ENCODE measurements at places on chromosomes 5 and 9.

GRCh38 chr9:133210202-133210532, 1.1 kb upstream of the OBP2B start:
- no peak for DNase-seq

DNA sequence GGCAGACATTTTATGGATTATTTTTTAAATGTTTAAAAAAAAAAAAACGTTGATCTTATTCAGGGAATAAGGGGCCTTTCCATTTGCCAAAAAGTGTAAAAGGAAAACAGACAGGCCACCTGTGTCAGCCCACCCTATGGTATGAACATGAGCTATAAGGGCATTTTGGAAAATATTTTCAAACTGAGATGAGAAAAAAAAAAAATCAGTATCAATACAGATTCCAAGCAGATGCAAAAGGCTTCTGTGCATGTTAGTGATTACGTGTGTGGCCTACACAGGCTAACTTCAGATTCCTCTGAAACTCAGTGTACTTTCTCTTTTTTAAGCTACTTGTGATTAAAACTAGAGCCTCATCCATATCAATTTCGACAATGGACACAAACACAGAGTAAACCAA, 189.9 kb downstream of the BNC2 start:
- DNase-seq: no peak

DNA sequence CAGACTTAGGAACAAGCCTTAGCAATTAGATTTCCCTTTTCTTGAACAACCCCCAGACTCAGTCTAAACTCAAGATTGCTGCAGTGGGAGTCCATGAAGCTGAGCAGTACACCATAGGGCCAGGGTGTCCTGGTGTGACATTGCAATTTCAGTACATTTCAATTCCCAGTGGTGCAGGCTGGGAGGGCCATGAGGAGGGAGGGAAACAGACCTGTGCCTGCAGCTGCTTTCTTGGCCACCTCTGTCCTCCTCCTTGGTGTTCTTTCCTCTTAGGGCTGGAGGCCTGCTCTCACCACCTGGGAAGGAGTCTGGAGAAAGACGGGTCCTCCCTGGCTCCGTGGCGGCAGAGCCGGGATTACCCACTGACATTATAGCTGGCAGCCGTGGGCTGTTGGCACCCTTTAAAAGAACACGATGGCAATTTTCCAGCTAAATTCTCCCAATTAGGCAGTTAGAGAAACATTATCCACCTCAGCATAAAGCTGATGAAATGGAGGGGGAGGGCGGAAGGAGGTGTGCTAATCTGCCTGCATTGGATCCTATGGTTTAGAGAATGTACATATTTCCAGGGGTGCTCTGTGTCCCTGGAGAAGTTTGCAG, 186.4 kb downstream of the SLIT3 start:
- DNase-seq: no peak

DNA sequence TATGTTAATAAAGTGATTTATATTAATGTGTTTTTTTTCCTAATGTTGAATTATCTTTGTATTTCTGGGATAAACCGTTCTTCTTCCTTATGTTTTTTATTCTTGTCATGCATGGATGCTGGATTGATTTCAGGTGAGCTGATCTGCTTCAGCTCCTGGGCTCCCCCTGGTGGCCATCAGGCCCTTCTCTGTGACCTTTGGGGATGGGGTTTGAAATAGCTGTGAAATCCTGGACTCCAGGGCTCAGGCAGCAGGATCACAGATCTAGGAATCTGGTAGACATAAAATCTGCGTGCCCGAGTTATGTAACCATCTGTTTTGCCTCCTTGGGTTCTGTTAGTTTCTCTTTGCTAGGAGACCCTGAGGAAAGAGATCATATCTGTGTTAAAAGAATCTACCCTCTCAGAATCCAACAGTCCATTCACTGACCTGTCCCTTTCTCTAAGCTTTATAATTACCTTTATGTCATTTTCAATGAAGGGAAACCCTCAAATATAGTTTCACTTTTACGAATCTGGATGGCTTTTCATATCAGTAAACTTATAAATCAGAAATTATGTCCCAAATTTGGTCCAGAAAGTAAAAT, 12.2 kb upstream of the OR13J1 start:
- peak; percentile 76 for DNase-seq

DNA sequence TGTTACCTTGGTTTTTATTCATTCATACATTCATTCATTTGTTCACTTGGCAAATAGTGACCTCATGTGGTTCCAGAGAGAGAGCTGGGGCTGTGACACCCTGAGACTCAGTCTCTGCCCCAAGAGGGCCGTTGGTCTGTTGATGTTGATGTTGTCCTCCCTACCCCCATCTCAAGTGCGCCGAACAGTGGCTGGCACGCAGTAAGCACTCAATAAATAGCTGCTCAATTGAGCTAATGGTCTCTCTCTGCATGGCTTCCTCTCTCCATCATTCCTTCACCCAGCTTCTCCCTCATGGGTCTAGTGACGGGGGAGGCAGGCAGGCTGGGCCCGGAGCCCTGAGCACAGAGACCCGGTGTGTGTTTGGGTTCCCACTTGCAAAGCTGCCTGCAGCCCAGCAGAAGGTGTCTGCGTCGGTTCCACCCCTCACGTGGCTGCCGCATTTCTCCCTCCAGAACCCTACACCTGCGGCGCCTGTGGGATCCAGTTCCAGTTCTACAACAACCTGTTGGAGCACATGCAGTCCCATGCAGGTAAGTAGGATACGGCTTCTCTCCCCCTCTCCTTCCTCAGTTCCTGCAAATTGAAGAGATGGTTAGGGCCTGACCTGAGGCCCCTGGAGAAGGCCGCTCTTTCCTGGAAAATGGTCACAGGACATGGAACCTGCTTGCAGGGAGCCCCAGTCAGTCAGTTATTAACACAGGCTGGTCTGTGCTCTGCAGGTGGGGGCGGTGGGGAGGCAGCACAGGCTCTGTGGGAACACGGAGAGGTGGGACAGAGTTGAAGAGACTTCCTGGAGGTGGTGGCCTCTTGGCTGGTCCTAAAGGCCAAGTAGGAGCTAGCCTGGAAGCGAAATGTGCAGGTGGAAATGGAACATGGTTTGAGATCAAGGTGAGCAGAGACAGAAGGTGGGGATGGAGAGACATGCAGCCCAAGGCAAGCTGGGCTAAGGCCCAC, 42.0 kb downstream of the AMBP start:
- DNase-seq: no peak

GRCh38 chr9:116027951-116028350, 125.6 kb upstream of the PAPPA start:
- DNase-seq: no peak

- DNase-seq: no peak
Observed at GRCh38 chr5:116773926-116774325, 199.3 kb upstream of the SEMA6A start.

DNA sequence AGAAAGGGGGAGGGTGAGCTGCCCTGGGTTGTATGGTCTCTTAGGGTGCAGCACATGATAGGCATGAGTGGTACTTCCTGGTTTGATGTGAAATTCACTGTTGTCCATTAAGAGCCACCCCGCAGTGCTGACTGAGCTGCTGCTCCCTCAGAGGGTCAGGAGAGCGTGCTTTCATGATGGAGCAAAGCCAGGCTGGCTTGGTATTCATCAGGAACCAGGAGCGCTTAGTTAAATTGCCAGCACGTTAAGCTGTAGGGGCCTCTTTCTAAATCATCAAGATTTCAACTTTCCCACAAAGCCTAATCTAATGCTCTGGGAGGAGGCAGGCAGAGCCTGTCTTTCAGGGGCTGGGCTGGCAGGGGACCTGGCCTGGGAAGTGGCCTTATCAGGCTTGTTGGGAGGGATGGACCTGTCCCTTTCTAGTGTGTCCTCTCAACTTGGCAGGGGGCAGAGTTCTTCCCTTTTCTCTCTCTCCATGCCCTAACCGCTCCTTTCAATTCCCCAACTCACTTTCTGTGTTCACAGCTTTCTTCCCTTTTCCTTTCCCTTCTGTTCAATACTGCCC, 7.9 kb downstream of the CYSTM1 start:
- DNase-seq: peak; percentile 76

DNA sequence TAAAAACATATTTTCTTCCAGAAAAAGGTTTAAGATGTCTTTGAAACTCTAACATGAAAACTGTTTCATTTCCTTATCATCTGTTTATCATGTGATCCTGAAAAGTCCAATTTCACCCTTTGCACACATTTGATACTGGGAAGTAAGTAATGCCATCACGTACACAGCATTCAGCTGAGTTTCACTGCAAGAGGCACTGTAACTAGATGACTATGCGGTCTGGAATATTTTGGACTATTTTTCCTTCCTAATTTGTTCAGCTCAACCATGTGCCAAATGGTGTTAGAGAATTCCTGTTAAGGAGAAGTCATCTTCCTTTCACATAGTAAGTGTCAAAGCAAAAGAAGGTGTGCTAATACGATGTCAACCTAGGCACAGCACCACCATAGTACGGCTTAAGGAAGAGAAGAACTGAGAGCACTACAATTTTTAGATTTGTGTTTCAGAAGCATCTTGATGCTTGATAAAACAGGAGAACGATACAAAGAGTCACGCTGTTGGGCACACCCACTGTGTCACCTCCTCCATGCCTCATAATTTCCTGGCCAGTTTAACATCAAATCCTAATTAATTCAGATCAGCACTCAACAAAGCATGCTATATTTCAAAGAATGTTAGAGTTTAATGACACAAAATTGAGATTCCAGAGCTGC, 77.5 kb downstream of the GNAQ start:
- DNase-seq: no peak

- DNase-seq: no peak
Observed at GRCh38 chr5:51225789-51226742, 157.2 kb upstream of the ISL1 start.

DNA sequence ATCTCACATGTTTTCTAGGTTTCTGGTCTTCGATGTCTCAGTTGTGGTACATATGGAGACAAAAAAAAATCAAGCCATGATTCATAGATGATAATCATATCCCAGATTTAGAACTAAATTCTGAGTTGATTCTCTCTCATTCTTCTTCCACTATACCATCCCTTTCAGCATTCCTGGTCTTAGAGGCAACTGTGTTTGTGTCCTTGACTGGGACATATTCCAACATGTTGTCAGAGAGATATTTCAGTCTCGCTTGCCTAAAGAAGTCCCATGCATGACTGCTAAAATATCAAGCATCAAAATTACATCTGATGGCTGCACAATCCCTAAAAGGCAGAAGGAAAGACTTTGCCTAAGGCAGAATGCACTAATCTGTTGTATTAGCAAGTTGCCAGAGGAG, 236.6 kb downstream of the PSAT1 start:
- no peak for DNase-seq

DNA sequence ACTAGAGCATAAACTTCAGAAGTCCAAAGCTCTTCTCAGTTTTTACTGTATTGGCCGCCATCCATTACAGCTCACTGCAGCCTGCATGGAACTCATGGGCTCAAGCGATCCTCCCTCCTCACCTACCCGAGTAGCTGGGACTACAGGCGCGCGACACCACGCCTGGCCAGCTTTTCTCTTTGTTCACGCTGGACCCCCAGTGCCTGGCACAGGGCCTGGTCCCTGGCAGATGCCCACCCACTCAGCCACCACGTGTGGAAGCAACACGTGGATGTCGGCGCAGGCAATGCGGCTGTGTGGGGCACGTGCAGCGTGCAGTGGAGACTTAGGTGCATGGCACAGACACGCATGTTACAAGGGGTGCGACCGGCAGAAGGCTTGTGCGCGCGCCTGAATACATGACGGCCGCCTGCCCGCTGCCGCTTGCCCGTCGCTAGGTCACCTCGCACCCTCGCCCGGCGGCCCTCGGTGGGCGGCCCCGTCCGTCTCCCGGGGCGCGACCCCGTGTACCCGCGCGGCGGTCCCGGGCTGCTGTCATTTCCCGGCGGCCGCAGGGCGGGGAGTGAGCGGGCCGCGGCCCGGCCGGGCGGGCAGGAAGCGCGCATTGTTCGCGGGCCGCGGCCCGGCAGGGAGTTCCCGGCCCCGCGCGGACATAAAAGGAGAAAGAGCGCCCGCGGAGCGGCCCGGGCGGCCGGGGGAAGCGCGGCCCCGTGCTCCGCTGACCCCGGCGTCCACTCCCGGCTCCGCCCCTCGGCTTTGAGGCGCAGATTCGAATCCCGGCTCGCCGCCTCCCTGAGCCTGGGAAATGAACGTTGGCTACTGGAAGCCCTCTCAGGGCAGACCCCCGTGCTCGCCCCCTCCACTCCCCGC, 24.1 kb upstream of the PTGS1 start:
- DNase-seq: peak; percentile 11

GRCh38 chr5:3605298-3606010, 9.8 kb downstream of the IRX1 start:
- no peak for DNase-seq

Data from astrocyte of the spinal cord (primary cell).